Kidney epithelial cell (primary cell): ENCODE measurements at places on chromosomes 5 and 9.

GRCh38 chr9:77063645-77064285, 44.3 kb downstream of the FOXB2 start:
- no peak for DNase-seq

DNA sequence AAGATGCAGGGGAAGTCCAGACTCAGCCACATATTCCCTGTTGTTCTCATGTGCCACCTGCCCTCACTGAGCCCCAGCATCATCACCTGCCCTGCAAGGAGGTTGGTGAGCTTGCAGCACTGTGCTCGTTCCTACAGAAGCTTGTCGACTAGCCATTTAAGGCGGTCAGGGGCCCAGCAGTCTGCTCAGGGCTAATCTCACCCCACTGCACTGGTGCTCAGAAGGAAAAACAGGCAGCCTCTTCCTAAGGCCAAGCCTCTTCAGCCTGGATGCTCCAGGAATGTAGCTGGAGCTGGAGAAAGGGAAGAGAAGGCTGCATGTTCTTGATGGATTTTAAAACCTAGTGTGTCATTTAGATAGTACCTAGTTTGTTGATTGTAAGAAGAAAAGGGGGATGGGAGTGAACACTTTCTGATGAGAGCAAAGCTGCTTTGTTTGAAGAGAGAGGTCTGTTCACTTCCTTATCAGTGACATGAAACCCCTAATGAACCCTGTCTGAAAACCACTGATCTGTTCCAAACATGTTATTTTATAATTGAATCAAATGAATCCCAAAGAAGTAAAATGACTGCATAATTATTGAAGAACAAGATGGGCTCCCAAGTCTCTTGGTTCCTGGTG, 10.6 kb upstream of the ASPN start:
- no peak for DNase-seq

DNA sequence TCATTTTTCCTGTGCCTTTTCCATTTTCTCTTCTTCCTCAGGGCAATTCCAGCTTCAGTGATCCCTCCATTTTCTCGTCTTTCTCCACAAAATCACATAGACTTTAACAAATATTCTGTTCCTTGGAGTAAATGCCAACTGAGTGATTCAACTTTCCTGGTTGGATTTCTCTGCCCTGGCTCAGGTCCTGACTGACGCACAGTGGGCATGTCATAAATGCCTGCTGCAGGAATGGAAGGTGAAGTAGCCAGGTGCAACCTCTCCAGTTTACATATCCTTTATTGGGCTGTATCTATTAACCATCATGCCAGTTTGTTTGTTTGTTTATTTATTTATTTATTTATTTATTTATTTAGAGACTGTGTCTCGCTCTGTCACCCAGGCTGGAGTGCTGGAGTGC, 95.1 kb downstream of the MEF2C start:
- no peak for DNase-seq

GRCh38 chr9:11902610-11903009, 790.6 kb upstream of the TYRP1 start:
- no peak for DNase-seq

DNA sequence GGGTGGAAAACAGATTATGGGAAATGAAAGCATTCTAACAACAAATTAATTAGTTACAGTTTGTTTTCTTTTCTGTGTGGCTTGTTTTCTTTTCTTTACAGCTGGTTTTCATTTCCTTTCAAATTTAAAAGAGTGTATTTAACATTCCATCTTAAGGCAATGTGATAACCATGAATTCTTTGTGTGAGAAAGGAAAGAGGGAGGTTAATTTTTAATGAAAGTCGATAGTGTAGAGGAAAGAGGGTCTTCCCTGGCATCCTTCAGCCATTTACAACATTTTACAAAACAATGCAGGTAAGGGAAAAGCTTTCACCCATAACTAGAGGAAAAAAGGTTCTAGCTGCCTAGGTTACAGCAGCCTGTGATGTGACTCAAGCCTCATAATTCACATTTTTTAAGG, 43.9 kb upstream of the IL33 start:
- no peak for DNase-seq
